ENCODE measurements at places on chromosomes 16 and 17. TPM values are rescaled to one million over a fixed set of nuclear protein-coding genes. Genes with fewer than 3 reads are reported as not detected.

Gene SMIM5
- 0.05 TPM for polyA plus RNA-seq

Gene PERCC1
- not detected for polyA plus RNA-seq

Gene KRT9
- not detected for polyA plus RNA-seq

Gene HAS3
- not detected for polyA plus RNA-seq

Gene HS3ST3A1
- not detected for polyA plus RNA-seq

Gene VAT1L
- not detected for polyA plus RNA-seq

Gene USP31
- 1.1 TPM for polyA plus RNA-seq

Gene CRYBA1
- polyA plus RNA-seq: not detected

Gene EPN3
- polyA plus RNA-seq: not detected

Gene TAT
- polyA plus RNA-seq: 0.14 TPM

Gene CMTM2
- polyA plus RNA-seq: not detected

Gene FOXL1
- polyA plus RNA-seq: not detected

Gene KCNH4
- not detected for polyA plus RNA-seq

Gene C17orf67
- 0.84 TPM for polyA plus RNA-seq

Gene HS3ST6
- not detected for polyA plus RNA-seq

Gene BAIAP3
- polyA plus RNA-seq: 0.14 TPM

Gene LAT
- 4.0 TPM for polyA plus RNA-seq

Gene CISD3
- polyA plus RNA-seq: 34.5 TPM

Gene FOXN1
- polyA plus RNA-seq: not detected

Gene TPSD1
- polyA plus RNA-seq: not detected

Gene ATP1B2
- polyA plus RNA-seq: 0.30 TPM
